Breast epithelium (tissue), 4 donors: ENCODE measurements at places on chromosomes 2 and 18.

GRCh38 chr18:34647251-34647650, 62.8 kb upstream of the DTNA start:
- H3K36me3 ChIP-seq: no peaks in the 10 kb centered on the region
- no peak overlapping the region for H3K27ac ChIP-seq
- no peaks in the 10 kb centered on the region for H3K27me3 ChIP-seq
- H3K4me1 ChIP-seq: no peaks in the 10 kb centered on the region

- no peaks in the 10 kb centered on the region for H3K4me1 ChIP-seq
- no peak for DNase-seq
- no peak overlapping the region for H3K4me3 ChIP-seq
- H3K36me3 ChIP-seq: no peaks in the 10 kb centered on the region
- no peaks in the 10 kb centered on the region for H3K27me3 ChIP-seq
These were observed 39.4 kb upstream of the GALR1 start for GRCh38 chr18:77210249-77210648.

GRCh38 chr2:234565201-234565600, 68.3 kb upstream of the ARL4C start:
- H3K36me3 ChIP-seq: no peaks in the 10 kb centered on the region
- no peak for DNase-seq
- H3K4me3 ChIP-seq: no peak overlapping the region
- H3K4me1 ChIP-seq: no peaks in the 10 kb centered on the region
- H3K27me3 ChIP-seq: no peaks in the 10 kb centered on the region

- H3K4me3 ChIP-seq: no peak overlapping the region
- no peak for DNase-seq
- no peaks in the 10 kb centered on the region for H3K4me1 ChIP-seq
- no peaks in the 10 kb centered on the region for H3K36me3 ChIP-seq
- H3K27ac ChIP-seq: no peak overlapping the region
These were observed 249.4 kb upstream of the SLC14A2 start for GRCh38 chr18:45365835-45366234.
